ENCODE measurements at places on chromosomes 1 and 21. TPM values are rescaled to one million over a fixed set of nuclear protein-coding genes. Genes with fewer than 3 reads are reported as not detected.

The PSRC1 gene
- total RNA-seq: 0.76 TPM

The LCE2C gene
- total RNA-seq: not detected

The MYBPHL gene
- total RNA-seq: not detected

The SMIM1 gene
- 6.8 TPM for total RNA-seq

The CENPL gene
- total RNA-seq: 1.6 TPM

GRCh38 chr1:220824031-220824989 is 37.6 kb downstream of the MTARC1 start:
- DNase-seq: no peak

DNA sequence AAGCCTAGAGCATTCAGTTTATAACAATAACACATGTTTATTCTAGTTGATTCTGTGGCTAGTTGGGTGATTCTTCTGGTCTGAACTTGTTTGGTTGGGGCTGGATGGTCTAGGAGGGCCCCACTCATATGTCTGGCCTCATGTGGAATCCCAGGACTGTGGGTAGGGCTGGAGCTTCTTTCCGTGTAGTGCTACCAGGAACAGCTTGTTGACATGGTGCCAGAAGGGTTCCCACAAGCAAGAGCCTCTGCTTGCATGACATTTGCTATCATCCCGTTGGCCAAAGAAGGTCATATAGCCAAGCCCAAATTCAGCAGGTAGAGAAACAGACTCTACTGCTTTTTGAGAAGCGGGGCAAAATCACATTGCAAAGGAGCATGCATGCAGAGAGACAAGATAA is 67.6 kb upstream of the PPP2R5A start:
- DNase-seq: no peak

DNA sequence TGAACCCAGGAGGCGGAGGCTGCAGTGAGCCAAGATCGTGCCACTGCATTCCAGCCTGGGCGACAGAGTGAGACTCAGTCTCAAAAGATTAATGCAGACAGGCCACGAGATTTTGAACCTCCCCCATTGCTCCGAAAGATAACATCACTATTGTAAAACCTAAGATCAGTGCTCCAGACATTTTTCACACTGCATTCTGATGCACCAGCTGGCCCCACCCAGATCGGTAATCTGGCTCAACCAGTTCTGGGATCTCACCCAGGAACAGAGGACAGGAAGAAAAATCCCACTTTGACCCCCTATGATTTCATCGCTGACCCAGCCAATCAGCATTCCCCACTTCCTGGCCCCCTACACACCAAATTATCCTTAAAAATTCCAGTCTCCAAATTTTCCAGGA is 10.7 kb upstream of the CSRP1 start:
- DNase-seq: no peak

- DNase-seq: peak; percentile 46
Observed at GRCh38 chr1:228087771-228088251, 5.3 kb downstream of the ARF1 start.

- DNase-seq: no peak
Observed at GRCh38 chr21:42646076-42646825, 7.2 kb upstream of the PDE9A start.

DNA sequence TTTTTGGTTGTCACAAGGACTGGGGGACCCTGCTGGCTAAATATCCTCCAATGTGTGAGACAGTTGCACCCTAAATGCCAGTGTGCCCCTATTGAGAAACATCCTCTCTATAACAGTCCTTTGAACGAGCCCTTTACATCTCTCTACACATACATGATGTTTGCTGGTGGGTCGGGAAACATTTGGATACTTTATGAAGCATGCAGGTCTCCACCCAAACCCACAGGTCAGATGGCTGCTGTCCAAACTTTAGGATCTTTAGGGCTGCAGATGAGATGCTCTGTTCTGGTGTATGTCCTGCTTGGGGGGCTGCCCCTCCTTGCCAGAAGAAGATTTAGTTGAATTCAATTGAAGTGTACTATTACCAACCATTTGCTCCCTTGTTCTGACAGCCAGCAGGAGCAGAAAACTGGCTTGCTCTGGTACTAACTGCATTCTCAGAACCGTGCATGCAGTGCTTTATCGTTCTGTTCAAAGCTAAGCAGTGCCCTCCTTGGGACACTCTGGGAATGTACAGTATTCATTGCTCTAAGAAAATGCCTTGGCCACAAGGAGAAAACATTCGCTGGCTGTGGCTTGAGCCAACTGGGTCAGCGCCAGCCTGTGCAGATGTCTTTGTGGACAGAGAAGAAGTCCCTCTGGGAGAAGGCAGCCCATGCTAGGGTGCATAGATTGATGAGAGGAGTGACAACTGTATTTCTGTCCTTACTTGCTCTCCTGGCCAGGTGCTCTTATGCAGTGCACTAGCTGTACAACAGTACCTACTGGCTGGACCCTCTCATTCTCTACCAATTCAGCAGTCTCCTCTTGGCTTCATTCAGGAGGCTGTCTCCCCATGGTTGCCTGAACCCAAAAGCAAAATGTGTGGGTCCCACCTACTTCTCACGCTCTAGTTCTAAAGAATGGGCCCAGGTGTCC is 61.4 kb upstream of the DIRAS3 start:
- peak; percentile 61 for DNase-seq

GRCh38 chr1:218479436-218480115 is 134.4 kb downstream of the TGFB2 start:
- no peak for DNase-seq

GRCh38 chr1:29245876-29246275 is 9.6 kb downstream of the PTPRU start:
- DNase-seq: no peak

DNA sequence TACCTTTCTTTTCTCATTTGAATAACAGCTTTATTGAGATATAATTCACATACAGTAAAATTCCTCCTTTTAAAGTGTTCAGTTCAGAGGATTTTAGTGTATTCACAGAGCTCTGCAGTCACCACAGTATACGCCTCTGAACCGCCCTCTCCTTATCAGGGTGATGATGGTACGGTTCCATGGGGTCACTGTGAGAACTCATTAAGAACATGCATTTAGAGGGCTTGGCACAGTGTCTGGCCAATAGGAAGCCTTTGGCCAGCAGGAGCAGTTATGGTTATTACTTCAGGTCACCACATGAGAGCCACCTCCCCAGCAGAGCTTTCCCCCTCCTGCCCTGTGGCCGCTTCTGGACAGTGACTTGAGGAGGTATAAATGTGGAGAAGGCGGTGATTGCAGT is 27.3 kb downstream of the KCNQ4 start:
- DNase-seq: no peak

DNA sequence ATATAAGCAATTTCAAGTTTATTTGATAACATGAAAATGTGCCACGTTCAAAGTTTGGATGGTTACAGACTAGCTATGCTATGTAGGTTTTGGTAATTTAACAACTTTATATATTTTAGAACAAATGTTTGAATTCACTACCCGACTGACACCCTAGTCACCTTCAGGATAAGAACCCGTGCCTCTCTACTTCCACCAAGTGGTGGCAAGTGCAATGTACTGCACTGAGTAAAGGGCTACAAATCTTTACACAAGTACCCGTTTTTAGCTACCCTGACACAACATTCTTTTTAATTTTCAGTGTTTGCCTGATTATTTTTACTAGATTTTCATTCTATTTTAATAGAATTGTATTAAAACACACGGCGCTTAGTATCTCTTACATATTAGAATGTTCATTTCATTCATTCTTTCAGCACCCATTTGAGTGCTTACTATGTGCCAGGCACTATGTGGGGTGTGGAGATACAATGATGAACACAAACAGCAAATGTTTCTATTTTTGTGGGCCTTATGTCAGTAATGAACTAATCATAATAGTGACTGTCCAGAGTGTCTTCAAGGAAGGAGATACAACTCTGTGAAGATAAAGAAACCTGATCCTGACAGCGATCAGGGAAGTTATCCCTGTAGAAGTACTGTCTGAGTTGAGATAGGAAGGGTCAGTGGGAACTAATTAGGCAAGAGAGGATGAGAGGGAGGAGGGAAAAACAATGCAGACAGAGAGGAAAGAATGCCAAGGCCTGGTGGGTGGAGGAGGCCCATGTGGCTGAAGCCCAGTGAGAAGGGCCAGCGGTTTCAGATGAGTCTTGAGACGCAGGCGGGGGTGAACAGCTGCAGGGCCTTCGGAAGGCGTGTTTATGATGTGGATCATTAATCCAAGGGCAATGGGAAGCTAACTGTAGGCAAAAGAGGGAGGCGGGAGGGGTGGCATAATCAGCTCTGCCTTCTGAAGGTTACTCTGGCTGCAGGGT is 3.8 kb downstream of the LCA5L start:
- no peak for DNase-seq

DNA sequence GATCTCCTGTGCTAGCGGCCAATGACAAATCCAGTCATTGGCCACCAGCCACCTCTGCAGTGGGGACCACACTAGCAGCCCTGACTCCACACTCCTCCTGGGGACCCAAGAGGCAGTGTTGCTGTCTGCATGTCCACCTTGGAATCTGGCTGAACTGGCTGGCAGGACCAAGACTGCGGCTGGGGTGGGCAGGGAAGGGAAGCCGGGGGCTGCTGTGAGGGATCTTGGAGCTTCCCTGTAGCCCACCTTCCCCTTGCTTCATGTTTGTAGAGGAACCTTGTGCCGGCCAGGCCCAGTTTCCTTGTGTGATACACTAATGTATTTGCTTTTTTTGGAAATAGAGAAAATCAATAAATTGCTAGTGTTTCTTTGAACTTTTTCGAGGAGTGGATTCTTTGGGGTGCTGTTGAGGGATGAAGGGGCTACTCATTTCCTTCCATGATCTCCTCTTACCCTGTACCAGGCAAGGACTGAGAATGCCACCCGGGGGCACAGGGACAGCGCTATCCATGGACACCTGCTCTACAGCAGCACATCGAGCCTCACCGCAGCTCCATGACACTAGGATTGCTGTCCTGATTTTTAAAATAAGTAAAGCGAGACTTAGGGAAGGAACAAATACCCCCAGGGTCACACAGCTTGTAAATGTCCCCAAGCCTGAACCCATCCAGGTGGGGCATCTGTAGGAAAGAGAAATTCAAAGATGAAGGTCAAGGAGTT is 44.7 kb downstream of the TNNT2 start:
- no peak for DNase-seq

Measured in pancreas (tissue), 10 donors.